ENCODE measurements at places on chromosomes 12 and 14.

- DNase-seq, result no peak
These were observed 33.7 kb downstream of the TCTN1 start for GRCh38 chr12:110647631-110648040.

- DNase-seq, result peak; percentile 81
These were observed 3.6 kb downstream of the SMIM41 start for GRCh38 chr12:52082988-52083637.

- no peak for DNase-seq
These were observed 125.7 kb upstream of the BTG1 start for GRCh38 chr12:92271341-92271740.

DNA sequence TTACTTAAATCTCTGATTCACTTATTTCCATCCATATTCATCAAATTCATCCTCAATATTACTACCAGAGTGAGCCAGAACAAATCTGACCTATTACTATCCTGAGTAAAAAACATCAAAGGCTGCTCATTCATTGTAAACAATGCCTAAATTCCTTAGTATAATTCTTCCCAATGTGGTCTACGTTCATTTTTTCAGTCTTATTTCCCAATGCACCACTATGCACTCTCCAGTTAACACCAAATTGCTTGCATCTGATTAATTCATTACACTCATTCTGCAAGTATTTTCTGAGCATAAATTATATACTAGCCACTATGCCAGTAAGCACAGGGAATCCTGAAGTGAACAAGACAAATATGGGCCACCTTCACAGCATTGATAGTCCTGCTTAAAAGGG is 110.0 kb downstream of the EPS8 start:
- no peak for DNase-seq

- no peak for DNase-seq
These were observed 382.6 kb upstream of the DCN start for GRCh38 chr12:91565246-91565645.

GRCh38 chr12:87870061-87870460 is 159.1 kb downstream of the C12orf50 start:
- DNase-seq, result no peak

DNA sequence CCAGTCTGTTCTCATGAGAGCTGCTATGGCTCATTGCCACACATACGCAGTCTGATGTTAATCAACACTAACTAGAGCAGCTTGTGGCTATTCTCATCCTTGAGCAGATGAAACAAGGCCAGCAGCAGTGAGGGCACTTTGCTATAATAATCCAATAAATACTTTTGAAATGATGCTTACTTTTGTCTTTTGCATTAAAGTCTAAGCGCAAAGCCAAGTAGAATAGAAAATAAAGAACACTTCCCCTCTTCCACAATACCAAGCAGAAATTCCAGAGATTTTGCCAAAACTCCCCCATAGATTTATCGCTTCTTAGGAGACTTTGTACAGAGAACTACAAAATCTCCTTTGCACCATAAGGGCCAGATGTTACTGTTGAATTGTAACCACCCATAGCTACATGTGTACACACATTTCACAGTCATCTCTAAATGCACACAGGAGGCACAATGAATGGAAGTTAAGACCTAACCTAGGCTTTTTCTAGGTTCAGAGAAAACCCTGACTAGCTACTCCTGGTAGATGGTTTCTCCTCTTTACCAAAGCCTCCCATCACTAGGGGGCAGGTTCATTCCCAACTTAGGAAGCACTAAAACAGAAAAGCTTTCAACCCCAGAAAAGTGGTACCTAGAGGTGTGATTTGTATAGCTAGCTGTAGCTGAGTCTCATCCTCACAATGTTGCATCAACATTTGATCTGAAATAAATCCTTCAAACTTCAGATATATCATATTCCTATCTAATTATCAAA is 119.3 kb downstream of the HMGA2 start:
- no peak for DNase-seq

GRCh38 chr14:54890788-54891187 is 11.8 kb downstream of the GCH1 start:
- no peak for DNase-seq

GRCh38 chr12:92138626-92139025 is 7.0 kb downstream of the BTG1 start:
- DNase-seq, result no peak

DNA sequence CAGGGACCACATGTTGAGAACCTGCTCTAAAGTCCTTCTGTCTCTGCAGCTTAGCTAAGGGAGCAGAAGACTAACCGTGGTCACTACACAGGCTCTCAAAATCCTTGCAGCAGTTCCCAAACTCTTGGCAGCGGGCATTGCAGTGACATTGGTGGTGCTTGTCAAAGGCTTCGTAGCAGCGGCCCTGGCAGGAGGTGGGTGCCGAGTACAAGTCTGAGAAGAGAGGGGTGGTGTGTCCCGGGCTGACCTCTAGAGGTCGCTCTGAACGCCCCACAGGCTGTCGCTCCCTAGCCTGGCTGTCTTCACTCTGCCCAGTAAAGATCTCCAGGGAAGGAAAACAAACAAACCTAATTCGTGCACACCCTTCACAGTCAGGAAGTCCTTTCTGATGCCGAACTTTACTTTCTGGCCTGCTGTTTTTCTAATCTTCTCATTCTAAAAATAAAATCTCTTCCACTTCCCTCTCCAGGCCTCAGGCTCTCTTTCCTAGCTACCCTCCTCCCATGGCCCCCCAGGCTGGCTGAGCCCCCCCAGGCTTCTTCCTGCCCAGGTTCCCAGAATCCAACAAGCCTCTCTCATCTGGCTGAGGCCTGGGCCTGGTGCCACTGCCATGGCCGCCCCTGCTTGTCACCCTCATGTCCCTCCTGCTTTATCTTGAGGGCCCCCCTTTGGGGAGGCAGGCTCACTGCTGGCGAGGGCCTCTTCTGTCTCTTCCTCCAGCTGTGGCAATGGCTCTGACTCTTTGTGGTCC is 7.7 kb downstream of the ENDOU start:
- DNase-seq, result peak; percentile 80
